ENCODE measurements at places on chromosomes 7 and 10.

- no peak for DNase-seq
These were observed 89.7 kb upstream of the STEAP4 start for GRCh38 chr7:88396295-88396947.

DNA sequence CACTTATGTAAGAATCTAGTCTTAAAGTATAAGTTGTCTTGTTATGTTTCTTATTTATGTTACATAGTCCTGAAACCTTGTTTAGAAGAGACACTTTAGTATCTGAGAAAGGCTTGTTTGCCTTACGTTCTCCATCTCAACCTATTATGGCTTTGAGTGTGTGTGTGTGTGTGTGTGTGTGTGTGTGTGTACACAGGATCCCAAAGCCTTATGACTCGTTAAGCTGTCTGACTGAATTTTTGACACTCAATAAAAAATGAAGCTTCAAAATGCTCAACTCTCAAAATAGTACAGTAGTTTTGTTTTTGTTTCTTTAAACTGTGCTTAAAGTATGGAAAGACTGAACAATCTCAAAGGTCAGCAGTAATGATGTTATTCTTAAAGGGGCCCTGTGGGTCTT is 18.0 kb downstream of the CALU start:
- no peak for DNase-seq

DNA sequence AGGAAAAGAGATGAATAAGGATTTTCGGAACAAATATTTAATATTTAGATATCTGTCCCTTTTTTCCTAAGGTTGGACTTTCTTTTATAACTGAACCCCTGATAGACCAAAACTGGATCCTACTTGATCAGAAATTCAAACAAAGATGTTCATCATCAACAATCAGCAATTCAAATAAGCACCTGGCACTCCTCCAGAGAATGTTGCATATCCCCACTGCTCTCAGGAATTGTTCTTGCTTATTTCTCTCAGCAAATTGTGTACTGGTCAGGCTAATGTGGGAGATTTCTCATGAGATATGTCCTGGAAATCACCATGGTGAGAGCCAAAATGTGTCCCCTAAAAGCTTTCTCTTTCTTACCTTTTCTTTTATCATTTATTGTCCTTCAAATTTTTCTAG is 40.3 kb upstream of the LHFPL3 start:
- DNase-seq = no peak

GRCh38 chr10:79348640-79348988 is 1.3 kb downstream of the PPIF start:
- no peak for DNase-seq

DNA sequence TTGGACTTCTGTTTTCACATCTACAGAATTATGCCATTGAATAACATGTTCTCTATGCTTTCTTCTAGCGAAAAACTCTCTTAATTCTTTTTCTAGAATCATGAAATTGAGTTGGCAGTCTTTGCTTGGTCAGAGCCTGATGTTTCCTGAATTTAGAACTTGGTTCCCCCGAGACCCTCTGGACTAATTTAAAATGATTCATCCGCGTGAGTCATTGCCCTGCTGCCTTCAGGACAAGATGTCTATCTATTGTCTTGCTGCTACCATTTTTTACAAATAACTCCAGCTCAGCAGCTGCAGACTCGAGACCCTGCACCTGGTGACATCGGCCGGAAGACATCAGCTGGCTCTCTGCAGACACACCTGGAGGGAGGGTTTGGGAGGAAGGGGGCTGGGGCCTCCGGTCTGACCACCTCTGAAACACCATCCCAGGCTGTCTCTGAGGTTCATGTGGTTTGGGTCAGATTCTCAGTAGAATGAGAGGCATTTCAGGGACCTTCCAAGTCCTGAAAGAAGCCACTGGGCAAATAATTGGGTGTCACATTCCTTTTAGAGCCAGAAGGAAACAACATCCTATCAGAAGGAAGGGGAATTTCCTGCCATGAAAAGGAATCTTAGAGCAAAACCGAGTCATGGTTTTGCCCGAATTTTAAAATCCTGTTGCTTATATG is 20.9 kb upstream of the KLF6 start:
- peak; percentile 91 for DNase-seq

- DNase-seq = peak; percentile 39
These were observed 56.2 kb downstream of the ARHGAP22 start for GRCh38 chr10:48548531-48549135.

DNA sequence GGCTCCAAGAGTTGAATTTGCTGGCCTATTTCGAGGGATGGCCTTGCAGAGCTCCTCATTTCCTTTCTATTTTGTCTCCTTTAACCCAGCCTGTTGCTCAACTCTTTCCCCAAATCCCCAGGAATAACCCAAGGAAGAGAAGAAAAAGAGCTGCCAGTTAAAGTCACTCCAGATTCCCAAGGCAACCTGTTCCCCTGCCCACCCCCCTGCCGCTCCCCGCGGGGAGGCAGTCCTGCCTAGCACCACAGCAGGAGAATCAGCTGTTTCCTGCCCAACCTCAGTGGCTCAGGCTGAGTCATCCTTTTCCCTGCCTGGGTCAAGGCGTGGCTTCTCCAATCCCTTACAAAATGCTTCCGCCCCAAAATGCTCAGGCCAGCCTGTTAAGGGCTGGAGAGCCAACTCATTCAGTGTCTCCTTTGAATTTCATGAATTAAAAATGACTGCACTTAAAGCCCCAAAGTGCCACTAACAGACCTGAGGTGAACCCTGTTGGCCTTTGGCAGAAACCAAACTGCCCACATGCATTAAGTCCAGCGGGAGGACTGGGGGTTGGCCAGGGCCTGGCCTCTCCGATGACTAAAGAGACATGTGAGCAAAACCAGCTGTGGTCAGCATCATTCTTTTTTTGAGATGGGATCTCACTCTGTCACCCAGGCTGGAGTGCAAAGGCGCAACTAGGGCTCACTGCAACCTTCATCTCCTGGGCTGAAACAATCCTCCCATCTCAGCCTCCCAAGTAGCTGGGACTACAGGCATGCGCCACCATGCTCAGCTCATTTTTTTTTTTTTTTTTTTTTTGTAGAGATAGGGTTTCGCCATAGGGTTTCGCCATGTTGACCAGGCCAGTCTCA is 83.2 kb upstream of the KIF5B start:
- DNase-seq = peak; percentile 97

- DNase-seq = peak; percentile 45
These were observed 9.1 kb upstream of the CSGALNACT2 start for GRCh38 chr10:43128958-43129706.

- DNase-seq = peak; percentile 59
These were observed 266.0 kb downstream of the GRID1 start for GRCh38 chr10:86100581-86101061.

DNA sequence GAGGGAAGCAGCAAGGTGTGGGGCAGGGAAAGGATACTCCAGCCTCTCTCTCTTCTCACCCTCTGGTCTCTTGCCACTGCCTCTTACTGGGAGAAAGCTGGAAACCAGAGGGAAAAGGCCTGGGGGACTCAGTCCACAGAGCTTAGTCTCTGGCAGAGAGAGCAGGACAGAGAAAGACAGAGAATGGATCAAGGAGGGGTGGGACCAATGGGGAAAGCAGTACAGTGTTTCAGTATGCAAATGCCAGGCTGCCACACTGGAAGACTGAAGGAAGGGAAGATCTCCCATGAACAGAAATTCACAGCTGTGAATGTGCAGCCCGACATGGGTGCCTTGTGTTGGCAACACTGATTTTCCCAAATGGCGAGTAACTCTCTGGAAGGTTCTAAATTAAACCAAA is 40.4 kb downstream of the CREB5 start:
- no peak for DNase-seq

DNA sequence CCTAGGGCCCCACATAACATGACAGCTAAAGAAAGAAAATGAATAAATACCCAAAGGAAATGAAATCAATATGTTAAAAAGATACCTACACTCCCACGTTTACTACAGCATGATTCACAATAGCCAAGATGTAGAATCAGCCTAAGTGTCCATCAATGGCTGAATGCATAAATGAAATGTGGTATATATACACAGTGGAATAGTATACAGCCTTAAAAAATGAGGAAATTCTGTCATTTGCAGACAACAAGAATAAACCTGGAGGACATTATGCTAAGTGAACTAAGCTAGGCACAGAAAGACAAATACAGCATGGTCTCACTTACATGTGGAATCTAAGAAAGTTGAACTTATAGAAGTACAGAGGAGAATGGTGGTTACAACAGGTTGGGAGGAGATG is 102.9 kb downstream of the ST8SIA6 start:
- DNase-seq = no peak

DNA sequence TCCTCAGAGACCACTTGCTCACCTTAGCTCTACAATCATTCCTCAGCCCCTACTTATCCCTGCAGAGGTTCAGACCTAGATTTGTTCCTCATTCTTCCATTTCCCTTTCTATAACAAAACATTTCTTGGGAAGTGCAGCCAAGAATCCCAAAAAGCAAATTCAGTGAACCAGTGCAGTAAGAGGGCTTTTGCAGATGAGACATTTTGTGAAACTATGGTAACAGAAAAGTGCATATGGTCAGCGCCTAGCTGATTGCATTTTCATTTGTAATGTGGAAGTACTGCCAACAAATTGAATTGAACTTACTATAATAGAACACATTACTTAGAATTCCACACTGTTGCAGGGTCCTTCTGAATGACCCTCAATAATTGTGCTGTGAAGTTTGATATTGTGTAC is 18.6 kb downstream of the AGMO start:
- no peak for DNase-seq

DNA sequence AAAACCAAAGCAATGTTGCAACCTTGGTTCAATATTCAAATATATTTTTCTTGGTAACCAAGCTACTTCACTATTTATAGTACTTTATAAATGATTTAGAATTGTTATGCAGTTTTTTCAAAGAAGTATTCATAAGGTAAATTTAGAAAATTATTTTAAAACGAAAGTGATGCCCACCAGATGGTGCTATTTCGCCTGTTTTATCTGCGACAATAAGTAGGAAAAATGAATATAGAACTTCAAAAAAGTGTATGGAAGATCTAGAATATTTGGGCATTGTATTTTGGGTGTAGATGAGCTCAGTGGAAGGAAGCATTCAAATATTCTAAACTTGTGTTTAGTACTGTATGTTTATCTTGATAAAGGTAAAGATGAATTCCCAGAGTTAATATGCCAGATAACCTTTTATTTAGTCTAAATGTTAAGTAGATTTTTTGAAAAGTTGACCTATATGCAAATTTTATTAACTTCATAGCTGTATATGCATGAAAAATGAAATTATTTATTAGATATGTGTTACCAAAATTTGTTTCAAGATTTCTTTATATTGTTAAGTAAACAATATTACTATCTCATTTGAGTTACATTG is 93.2 kb downstream of the ADK start:
- no peak for DNase-seq

GRCh38 chr10:11478807-11479206 is 132.6 kb downstream of the USP6NL start:
- DNase-seq = no peak

DNA sequence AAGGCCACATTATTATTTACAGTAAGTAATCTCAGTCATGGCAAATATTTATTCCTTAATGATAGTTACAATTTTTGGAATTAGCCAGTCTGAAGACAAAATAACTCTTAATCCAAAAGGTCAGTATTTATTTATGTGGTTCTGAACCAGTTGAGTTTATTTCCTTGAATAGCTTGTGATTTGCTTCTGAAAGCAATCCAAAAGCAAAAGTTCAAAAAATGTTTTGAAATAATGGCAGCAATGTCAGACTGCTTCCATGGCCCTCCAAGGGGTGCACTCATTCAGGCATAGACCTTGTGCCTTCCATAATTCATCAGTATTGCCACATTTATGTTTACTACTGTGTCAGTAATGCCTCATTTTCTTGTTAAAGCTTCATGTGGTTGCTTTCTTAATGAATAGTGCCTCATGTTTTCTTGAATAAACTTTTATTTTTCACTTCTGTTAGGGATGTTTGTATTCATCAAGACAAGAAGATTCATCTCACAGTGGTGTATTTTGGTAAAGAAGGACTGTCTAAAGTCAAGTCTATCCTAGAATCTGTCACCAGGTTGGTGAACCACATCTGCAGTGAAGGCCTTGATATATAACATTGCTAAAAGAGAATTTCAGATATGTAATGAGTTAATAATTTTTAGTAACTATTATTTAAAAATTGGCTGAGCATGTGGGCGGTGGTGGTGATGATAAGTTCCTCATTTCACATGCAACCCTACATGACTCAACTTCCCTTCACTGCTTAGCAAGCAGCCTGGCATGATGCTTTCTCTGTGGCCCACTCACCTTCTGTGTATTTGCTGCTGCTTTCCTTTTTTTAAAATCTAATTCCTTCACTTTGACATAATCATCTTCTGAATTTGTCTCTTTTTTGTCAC is 22.0 kb downstream of the CSGALNACT2 start:
- no peak for DNase-seq

DNA sequence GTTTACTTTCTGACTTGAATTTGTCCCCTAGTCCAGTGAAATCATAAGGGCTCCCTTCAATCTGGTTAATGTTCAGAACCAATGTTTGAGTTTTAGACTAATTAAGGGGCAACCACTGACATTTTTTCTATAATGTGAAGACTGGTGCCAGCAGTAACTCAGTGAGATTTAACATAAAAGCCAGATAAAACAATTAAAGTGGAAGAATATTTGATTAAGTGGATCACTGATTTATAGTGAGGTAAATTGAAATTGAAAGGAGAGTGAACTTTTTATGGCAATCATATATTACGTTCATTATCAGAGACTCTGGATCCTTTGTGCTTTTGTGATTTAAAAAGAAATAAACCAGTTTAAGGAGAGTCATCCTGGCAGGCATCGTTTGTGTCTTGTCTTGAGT is 246.8 kb downstream of the GATA3 start:
- DNase-seq = no peak
